DMS153 (cell line): ENCODE measurements at places on chromosomes 2 and 18.

DNA sequence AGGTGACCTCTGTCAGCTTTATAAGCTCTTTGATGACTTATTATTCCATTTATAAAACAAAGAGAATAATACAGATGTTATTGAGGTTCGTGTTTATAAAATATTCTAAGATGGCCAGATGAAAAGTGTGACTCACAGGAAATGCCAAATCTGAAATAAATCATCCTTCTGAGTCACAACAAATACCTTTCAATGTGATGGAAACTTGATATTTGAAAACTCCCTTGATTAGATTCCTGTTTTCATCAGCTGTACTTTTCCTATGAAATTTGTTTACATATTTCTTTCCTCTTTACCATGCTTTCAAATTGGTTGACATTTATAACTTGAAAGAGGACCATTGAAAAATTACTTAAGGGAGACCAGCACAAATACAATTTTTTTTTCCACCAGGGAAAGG is 30.6 kb upstream of the PPP1R1C start:
- DNase-seq, result peak; percentile 21

DNA sequence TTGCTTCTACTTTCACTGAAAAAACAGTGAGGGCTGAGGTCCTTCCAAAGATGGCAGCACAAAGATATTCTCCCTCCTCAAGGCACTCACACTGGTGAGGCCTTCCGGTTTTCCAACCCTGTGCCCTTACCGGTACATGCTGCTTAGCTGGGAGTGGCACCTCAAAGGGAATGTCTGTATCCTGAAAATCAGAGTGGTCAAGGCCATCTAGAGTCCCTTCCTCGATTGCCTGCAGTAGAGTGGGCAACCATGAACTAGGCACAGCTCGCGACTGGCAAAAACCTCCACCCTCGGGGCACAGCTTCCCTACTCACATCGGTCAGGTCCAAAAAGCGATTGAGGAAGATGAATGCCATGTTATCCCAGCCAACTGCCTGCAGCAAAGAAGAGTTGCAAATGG is 3.4 kb downstream of the KRTCAP3 start:
- no peak for DNase-seq

DNA sequence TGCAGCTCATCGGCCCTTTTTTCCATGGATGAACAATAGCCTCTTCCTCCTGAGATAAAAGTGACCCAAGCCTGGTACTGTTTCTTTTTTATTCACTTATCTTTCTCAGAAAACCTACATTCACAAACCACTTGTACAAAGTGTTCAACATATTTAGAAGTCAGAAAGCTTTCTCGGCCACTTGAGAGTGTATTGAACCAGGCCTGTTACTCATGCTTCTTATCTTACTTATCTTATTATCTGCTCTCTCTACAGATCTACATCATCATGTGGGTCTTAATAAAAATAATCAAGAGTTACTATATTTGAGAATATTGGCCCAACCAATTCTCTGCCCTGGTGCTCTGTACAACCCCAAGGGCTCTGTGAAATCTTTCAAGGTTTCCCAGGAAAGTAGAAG is 242.1 kb downstream of the MREG start:
- no peak for DNase-seq

GRCh38 chr18:48932462-48932818 is 18.3 kb downstream of the SMAD7 start:
- no peak for DNase-seq

DNA sequence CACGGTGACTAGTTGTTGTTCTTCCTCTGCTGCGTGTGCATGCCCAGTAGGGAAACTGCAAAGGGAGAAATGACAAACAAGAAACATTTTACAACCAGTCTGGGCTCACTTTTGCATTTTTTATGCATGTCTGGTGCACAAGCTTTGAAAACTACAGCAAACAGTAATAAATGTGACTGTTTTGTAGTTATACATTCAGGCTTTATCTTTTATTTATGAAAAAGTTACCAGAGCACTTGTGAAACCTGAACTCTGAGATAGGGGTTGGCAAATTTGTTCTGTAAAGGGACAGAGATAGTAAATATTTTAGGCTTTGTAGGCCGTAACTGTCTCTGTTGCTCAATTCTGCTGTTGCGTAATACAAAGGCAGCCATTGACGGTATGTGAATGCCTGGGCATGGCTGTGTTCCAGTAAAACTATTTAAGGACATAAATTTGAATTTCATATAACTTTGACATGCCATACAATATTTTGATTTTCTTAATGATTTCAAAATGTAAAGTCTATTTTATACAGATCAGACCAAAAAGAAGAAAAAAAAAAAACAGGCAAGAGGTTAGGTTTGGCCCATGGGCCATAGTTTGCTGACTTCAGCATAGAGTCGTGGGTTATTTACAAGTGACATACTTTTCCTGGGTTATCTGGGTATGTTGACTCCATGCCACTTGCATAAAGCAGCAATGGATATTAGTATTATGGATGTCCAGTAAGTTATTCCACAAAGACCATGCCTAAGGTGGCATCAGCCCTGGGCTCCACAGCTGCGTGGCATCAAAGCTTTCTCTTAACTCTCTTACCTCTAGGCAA is 53.6 kb upstream of the EML6 start:
- DNase-seq, result no peak

DNA sequence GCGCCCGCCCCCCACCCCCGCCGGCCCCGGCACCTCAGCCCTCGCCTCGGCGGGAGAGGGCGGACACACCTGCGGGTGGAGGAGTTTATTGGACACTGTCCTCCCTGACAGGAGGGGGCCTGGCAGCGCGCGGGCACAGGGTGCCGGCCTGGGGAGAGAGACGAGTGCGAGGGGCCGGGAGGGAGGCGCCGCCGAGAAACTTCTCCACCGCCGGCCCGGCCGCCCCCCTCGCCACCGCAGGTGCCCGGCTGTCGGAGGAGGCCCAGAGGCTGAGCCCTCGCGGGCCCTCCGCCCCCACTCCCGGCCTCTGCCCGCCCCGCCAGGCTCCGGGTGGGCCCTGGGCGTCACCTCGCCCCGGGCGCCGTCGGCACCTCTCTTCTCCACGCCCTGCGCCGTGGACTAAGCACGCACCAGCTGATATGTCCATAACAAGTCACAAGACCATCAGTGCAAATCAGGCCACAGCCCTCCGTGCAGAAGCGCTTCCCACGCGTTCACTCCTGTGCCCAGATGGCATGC is 311.3 kb downstream of the CELF4 start:
- peak; percentile 36 for DNase-seq

- no peak for DNase-seq
These were observed 76.0 kb downstream of the CD8B2 start for GRCh38 chr2:106563195-106563594.

GRCh38 chr18:48601343-48601742 is 62.5 kb downstream of the CTIF start:
- DNase-seq, result no peak

DNA sequence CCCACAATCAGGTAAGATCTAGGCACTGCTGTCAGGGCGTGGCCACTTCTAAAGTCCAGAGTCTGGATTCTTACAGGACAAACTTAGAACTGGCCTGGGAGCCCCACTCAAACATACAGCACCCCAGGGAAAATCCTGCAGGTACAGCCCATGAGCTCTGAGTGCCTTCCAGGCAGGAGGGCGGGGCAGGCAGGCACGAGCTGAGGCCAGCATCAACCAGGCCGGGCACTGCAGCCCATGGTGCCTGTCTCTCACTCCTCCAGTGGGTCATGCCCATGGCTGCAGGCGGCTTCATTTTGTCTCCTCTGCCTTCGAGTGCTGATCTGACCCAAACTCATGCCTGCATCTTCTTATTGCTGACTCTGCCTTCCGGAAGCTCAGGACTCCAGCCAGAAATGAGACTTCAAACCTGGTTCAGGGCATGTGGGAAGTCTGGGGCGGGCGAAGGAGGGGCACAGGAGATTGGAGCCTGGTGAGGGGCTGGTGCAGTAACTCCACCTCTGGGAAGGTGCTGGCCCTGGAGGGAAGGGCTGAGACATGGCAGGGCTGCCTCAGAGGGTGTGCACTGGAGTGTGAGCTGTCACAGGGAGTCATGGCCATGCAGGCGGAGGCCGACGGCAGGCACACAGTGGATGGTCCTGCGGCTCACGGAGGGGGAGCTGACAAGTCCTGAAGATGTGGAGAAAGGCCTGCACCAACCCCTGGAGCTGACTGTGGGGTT is 40.5 kb downstream of the HS6ST1 start:
- DNase-seq, result no peak

DNA sequence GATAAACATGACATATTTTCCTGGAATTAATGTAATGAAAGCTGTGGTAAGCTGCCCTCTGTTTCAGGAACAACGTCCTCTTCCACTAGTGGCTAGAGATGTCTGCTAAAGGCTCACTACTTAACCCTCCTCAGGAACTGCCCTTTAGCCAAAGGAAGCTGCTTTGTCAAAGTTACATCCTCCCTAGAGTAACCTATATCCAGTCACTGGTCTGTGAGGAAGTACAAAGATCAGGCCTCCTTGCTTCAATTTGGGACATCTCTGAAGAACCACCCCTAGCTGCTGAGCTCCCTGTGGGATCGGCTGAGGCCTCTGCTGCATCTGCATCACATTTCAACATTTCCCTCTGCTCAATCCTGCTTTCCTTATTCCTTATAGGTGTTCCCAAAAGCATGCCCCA is 107.8 kb downstream of the PRELID3A start:
- DNase-seq, result no peak

- no peak for DNase-seq
These were observed 29.6 kb downstream of the TCF7L1 start for GRCh38 chr2:85162746-85163301.

DNA sequence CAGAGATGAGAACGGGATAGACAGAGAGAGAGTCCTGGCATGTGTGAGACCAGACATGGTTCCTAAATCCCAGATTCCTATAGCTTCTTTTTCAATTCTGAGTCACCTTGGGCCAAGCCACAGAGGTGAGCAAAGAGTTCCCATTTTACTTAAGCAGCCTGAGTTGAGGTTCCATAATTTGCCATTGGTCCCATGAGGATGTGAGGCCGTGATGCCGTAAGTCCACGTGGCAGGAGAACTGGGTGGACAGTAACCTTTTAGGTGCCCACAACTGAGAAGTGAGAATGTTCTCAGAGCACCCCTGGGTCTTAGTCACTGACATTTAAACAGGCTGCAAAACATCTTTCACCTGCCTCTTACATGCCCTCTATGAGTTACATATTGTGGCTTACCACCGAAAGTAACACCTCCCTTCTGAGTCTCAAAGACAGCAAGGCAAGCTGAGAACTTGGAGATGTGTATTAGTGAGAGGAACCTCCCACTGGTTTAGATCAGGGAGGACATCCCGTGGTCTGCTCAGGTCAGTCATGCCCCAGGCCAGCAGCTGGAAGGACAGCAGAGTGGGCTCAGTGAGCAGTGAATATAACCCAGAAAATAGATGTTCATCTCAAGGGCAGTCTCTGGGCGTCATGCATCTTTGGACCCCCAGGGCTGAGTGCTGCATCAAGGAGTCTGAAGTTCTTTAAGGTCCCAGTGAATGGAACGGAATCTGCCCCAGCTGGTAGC is 127.9 kb upstream of the LGALSL start:
- DNase-seq, result no peak

DNA sequence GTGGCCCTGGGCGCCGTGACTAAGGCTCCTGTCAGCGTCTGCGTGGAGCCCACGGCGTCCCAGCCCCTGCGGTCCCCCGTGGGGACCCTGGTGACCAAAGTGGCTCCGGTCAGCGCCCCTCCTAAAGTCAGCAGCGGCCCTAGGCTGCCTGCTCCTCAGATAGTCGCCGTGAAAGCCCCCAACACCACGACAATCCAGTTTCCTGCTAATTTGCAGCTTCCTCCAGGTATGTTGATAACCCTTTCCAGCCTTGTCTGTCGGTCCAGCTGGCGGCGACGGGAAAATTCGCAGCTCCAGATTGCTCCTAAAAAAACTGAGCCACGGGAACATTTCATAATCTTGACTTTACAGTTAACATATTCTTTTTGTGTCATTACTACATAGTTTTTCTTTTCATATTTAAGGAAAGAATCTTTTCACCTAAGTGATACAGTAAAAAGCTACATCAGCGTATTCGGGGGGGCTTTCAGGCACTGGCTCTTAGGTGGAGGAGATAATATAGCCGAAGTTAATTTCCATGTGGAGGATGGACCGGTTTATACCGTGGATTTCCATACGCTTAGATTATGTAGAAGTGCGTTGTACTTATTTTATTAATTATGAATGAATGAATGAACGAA is 916 bp downstream of the TAF4B start:
- no peak for DNase-seq

- DNase-seq, result no peak
These were observed 255.0 kb downstream of the CAMKMT start for GRCh38 chr2:44616667-44617155.

GRCh38 chr2:237282568-237283128 is 131.3 kb downstream of the COL6A3 start:
- DNase-seq, result no peak

DNA sequence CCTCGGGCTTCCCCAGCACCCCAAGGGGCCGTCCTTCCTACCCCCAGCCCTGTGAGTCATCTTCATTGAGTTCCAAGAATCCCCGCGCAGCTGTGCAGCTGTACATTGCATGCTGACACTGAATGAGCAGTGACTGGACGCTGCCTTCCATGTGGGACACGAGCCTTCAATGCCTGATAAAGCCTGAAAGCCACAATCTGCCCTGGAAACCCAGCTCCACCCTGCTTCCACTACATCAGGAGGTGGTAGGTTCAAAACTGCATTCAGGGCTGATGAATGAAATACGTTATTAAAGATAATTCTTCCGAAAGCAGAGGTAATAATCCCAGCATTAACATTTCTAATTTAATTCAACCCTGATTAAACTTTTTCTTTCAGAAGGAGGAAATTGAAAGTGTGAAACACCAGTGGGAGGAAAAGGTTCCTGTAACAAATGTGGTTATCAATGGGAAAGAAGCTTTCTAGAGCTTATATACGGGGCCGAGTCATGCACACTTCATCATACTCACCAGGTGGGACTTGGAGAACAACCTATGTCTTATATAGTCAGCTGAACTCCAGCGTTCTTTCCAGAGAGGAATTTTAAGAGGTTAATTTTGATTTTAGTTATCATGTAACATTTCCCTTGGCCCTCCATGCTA is 360.1 kb downstream of the LPIN1 start:
- DNase-seq, result no peak

- DNase-seq, result no peak
These were observed 211.7 kb upstream of the LRATD1 start for GRCh38 chr2:14420851-14421250.

DNA sequence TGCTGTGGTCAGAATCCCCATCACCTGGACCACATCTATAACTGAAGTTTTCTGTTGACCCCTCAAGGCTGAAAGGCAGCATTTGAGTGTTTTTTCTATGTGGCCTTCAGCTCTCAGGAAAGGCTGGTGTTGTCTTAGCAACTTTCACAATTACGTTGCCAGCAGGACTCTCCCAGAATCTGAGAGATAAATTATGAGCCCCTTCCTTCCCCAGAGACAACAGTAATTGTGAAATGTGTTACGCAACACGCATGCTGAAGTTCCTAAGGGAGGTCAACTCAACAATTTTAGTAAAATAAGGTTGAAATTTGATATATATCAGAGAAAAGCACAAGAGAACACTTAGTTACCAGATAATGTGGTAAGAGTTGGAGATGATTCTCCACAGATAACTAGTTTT is 216.5 kb upstream of the SLC8A1 start:
- no peak for DNase-seq

GRCh38 chr2:73069855-73070642 is 1.5 kb downstream of the SFXN5 start:
- DNase-seq, result no peak
